ENCODE measurements at places on chromosomes 6 and 20.

- no peak for DNase-seq
Observed at GRCh38 chr6:117564681-117565080, 37.6 kb downstream of the GOPC start.

GRCh38 chr6:50602292-50602691 is 111.0 kb upstream of the TFAP2D start:
- peak; percentile 26 for DNase-seq

DNA sequence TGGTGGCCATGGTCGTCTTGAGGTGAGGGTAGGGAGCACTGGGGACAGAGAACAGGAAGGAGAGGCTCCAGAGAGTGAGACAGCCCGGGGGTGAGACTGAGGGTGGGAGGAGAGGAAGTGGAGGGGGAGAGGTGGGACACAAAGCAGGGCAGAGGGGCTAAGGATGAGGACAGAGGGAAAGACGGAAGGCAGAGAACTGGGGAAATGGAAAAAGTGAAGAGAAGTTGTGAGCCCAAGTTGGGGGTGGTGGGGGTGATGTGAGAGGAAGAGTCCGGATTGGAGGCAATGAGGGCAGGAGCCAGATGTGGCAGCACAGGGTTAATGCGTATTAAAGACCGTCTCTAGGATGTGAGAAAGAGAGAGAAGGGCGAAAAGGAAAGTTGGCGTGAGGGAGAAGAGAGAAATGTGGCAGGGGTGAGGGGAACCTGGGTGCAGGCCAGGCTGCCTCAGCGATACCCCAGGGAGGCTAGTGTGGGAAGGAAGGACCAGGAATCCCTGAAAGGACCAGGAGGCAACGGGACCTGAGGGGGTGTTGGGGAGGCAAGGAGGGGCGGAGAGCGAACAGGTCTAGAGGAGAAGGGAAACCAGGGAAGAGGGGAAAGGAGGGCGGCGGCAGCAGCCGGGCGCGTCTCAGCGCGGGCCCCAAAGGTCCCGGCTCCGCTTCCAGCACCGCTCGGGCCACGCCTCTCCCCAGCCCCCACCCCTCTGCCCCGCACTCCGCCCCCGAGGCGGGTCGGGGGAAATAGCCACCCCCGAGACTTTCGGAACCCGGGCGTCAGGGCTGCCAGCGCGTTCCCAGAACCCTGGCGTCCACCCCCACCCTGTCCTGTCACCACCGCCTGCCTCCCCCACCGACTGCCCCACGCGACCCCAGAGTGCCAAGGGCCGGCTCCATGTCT is at the start of gene PPP1R18:
PPP1R18 (minus strand) TSS at position 637 of the 899 bp plus-strand sequence; CDS start at position 10, 627 bp downstream.
- DNase-seq, result no peak

DNA sequence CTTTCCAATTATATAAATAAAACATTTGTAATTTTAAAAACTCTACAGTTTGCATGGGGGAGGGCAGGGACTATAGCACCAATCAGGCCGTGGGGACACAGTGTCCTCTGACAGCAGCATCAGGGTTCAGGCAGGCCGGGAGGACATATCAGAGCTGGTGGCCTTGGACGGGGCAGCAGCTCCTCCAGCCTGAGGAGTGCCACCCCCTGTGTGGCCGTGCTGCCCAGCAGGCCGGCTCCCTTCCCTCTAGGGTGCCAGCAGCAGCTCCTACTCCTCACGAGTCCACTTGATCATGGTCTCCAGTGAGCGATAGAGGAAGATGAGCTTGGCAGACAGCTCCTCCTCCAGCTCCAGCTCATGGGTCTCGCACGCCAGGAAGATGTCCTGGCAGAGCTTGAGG is 144.0 kb upstream of the PHACTR3 start:
- no peak for DNase-seq

DNA sequence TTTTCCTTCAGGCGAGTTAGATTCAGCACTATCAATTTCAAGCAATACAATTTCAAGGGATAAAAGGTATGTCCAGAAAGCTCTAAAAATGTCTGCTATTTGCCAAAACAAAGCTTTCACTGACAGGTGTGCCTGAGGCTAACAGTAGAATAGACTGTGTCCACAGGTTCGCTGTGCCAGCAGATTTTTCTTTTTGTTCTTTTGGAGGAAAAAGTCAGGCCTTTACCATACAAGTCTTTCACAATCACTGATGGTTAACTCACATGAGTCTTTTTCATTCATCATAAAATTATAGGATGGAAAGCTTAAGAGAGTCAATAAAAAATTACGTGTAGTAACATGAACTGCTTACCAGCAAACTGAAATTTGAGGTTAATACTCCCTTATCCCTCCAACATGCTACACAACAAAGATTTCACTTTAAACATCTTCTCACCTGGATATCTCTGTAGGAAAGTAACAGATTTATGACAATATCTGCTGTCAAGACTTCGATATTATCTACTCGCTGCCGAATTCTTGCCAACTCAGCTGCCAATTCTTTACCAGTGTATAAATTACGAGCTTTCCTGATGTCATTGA is 95.4 kb downstream of the MAP3K5 start:
- DNase-seq, result no peak

- DNase-seq, result no peak
Observed at GRCh38 chr6:42249279-42249678, 31.6 kb upstream of the MRPS10 start.

DNA sequence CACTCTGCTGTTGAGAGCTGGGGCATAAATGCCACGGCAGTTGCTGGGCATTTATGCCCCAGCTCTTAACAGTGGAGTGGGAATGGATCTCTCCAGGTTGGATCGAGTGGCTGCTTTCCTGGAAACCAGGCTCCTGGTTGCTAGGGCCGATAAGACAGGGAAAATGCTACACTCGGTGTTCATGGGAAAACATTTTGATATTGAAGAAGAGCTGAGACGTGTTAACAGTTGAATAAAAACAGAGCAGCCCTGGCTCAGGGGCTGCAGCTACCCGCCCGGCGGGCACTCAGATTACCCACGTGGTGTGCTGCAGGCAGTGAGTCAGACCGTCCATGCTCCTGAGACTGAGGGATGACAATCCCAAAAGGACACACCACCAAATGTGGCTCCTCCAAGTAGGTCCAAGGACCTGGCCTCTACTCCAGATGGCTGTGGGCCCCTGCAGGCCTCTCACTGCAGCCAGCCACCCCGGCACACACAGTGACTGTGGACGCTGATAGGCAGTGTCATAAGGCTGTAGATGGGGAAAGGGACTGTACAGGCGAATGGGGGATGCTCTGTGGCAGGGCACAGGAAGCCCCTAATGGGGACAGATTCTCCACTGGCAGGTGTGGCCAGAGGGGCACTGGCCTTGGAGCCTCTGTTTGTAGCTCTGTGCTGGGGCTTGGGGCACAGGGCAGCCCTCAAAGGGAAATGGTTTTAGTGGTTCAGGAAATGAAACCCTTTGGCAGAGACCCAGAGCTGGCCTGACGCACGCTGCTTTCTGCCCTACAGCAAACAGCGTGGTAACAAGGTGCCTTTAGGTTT is 237.8 kb downstream of the LY86 start:
- DNase-seq, result no peak

DNA sequence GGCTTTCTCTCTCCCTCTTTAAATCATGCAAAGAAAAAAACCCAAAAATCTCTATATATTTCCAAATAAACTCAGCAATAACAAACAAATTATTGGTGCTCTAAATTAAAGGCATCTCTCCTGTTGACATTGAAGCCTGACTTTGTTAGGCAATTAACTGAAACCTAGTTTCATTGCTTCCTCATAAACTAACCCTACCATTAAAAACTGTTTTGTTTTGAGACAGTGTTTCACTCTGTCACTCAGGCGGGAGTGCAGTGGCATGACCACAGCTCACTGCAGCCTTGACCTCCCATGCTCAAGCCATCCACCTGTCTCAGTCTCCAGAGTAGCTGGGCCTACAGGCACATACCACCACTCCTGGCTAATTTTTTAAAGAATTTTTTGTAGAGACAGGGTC is 34.9 kb downstream of the PIGU start:
- no peak for DNase-seq

DNA sequence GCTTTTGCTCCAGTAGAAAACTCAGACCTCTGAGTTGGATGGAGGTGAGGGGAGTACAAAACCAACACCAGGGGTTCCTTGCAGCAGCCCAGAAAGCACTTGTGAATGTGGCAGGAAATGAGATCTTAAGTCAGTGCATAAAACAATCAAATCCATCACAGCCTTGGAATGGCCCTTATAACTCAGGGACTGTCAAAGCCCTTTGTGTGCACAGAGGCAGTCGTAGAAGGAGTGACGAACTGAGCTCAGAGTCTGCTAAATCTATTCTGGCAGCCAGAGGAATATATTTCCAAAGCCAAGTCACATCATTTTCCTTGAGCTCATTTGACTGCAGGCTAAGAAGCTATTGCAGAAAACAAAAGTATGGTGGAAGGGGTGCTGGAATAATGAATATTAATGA is 676.6 kb downstream of the DHX35 start:
- no peak for DNase-seq

- DNase-seq, result no peak
Observed at GRCh38 chr20:15179381-15179780, 842.0 kb upstream of the FLRT3 start.

DNA sequence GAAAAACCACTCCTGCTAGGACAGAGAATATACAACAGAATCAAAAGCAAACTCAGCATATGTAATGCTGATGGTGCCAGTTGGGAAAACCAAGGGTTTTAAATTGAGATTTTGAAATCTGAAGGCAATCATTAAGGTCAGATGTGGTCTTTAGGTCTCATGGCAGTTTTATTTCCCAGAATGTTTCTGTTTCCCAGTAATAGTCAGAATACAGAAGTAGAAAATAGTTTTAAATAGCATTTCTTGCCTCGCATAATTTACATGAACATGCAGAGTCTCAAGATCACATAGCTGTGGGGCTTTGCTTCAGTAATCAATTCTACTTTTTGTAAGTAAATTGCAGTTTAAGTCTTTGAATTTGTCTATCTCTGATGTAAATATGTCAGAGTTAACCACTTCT is 58.1 kb downstream of the RNF144B start:
- DNase-seq, result no peak

GRCh38 chr6:10381133-10381829 is 33.6 kb downstream of the TFAP2A start:
- DNase-seq, result no peak

DNA sequence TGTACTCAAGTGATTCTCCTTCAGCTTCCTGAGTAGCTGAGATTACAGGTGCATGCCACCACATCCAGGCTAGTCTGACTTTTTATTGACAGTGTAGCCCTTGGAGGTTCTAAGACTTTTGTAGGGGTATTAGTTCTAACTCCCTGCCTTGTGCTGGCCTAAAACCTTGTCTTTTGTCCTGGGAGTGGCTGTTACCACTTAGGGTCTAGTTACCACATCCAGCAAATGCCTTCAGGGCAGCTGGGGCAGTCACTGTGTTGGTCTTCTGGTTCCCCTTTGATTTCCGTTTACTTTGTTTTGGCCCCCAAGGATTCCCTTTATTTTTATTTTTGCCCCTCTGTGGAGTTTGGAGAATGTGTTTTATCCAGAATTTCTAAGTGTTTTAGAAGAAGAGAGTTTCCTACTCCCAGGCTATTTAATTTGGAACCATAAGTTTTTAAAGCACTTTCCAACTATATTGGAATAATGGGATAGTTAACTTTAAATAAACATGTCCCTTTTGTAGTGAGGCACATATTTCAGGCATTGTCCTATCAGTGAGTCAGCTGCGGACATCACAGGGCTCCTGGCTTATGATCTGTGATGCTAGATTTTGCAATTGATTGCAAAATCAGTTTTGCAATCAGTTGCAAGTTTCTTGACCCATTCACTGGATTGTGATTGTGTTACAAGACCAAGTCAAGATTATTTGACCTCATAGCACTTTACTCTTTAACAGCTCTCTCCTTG is 25.0 kb downstream of the IL22RA2 start:
- peak; percentile 79 for DNase-seq

- DNase-seq, result no peak
Observed at GRCh38 chr6:109978174-109979032, at the start of gene GPR6. GPR6 (plus strand) TSS chr6:109978311; CDS start chr6:109979113, 802 bp downstream.

- no peak for DNase-seq
Observed at GRCh38 chr6:25342802-25343201, 63.6 kb downstream of the CARMIL1 start.

- no peak for DNase-seq
Observed at GRCh38 chr6:167827583-167828324, 1.0 kb downstream of the AFDN start.

DNA sequence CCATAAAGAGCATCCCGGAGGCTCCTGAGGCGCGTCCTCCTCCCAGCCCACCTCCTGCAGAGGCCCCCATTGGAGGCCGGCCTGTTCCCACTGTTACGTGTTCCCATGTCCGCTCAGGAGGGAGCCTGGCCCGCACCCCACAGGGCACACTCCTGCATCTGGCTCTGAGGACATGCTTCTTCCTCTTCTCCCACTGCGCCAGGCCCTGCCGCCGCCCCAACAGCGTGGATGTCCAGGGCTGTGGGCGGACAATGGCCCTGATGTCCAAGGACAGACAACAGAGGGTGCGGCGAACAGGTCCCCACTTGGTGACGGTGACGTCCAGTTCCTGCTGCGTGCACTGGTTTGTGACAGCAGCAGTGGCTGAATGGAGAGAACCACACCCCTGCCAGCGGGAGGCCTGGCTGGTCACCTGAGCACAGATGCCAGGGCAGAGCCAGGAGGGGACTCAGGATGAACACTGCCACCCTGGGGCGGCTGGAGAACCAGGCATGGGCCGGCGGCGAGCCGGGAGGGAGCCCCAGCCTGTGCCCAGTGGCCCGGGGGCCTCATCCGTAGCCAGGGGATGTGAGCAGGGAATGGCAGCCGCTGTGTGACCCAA is 26.6 kb downstream of the FRMD1 start:
- DNase-seq, result no peak

- DNase-seq, result no peak
Observed at GRCh38 chr6:3316331-3316730, 57.6 kb downstream of the PSMG4 start.

- DNase-seq, result no peak
Observed at GRCh38 chr20:60691966-60692615, 560.0 kb upstream of the CDH4 start.

GRCh38 chr6:34559651-34560365 is 3.7 kb upstream of the SPDEF start:
- no peak for DNase-seq

DNA sequence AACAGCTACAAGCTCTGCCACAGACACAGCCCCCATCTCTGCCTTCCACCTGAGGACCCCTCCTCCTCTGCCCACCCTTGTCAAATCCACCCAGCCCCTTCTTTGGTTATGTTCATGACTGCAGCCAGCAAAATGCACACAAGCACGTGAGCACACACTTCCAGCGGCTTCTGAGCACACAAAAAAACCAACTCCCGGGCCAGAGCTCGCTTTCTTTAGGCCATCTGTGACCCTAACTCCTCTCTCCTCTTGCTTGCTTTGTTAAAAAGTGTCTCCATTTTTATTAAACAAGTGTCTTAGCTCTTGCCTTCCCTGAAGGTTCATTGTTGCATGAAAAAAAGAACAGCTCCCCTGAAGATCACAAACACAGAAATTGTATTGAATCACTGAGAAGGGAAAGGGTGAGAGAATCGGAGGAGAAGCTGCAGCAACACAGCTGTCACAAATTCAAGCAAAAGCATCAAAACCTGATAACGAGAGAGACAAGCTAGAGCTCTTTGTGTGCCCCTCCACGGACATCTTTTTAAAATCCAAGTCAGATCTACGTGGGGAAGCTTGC is 142.1 kb downstream of the CD83 start:
- no peak for DNase-seq

- DNase-seq, result no peak
Observed at GRCh38 chr6:170271771-170272314, 19.0 kb downstream of the DLL1 start.
